HuH-7.5 (cell line): ENCODE measurements at places on chromosomes 7 and 10.

DNA sequence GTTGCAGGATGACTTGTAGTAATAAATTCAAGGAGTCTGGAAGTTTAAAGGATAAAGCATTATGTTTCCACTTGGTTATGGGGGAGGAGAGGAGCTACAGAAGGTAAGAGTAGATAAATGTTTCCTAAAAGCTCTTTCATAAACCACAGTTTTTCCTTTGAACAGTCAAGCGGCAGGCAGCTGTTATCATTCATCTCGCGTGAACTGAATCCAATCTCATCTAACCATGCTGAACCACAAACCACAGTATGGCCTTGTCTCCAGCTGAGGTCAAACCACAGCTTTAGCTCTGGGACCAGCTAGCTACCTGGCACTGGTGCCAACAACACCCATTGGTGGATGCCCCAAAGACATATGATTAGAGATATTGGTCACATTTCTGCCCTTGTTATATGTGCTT lies 63.3 kb downstream of the NOC3L start:
- DNase-seq: no peak

- DNase-seq: no peak
These were observed 75.4 kb downstream of the ADARB2 start for GRCh38 chr10:1661859-1662437.

- DNase-seq: no peak
These were observed 142.0 kb downstream of the CELF2 start for GRCh38 chr10:11159543-11160215.

GRCh38 chr7:16586081-16586874 lies 59.3 kb downstream of the ANKMY2 start:
- no peak for DNase-seq

- peak; percentile 52 for DNase-seq
These were observed 11.5 kb downstream of the PMS2 start for GRCh38 chr7:5997210-5997808.

GRCh38 chr7:35617041-35617440 lies 77.9 kb downstream of the HERPUD2 start:
- DNase-seq: no peak

DNA sequence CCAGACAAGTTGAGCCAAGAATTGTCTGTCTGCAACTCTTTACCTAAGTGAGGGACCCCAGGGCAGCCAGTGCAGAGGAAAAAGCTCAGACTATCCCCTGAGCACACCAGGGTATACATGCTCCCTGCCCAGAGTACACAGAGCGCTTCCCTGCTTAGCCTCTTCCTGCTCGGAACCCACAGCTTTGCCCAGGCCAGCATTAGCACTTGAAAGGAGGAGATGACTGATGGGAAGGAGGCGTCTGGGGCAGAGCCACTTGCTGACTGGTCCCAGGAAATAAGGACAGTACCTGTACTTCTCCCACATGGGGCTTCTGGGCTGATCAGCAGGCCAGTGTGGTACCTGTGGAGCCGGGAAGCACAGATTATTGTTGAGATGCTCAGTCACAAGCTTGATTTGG lies 48.4 kb upstream of the TRIM8 start:
- DNase-seq: no peak

GRCh38 chr7:28661826-28662595 lies 249.7 kb downstream of the CREB5 start:
- no peak for DNase-seq

GRCh38 chr10:61828034-61828433 lies 73.5 kb upstream of the ARID5B start:
- DNase-seq: no peak
